Activated CD8-positive, alpha-beta memory T cell treated with anti-CD3 and anti-CD28 coated beads for 4 hours (primary cell): ENCODE measurements at places on chromosomes 7 and 10.

GRCh38 chr10:25933653-25934608, at the start of gene MYO3A:
Gene MYO3A, plus strand, starts transcription at chr10:25934229. Its CDS starts 17,882 bp downstream, at chr10:25952111.
- no peak for DNase-seq

DNA sequence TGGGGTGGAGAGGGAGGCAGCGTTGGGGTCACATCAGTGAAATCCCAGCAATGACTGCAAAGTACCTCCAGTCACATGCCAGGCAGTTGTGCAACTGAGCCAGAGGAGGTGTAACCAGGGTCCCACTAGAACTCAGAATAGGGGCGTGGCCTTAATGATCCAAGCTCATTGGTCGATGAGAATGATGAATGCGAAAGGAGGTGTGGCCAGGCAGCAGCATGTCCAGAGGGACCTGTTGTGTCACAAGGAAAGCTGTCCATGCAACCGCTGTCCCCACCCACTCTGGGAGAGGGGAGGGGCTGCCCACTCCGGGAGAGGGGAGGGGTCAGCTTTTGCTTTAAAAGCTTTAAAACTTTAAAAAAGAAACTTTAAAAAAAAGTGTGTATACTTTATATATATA, 25.3 kb upstream of the MTPAP start:
- DNase-seq = no peak

- no peak for DNase-seq
These were observed 400.1 kb upstream of the ETV1 start for GRCh38 chr7:14389595-14389994.

- no peak for DNase-seq
These were observed 243.4 kb upstream of the PPP2R2D start for GRCh38 chr10:131657318-131657984.

GRCh38 chr10:128337860-128338378, 211.7 kb upstream of the MKI67 start:
- no peak for DNase-seq

DNA sequence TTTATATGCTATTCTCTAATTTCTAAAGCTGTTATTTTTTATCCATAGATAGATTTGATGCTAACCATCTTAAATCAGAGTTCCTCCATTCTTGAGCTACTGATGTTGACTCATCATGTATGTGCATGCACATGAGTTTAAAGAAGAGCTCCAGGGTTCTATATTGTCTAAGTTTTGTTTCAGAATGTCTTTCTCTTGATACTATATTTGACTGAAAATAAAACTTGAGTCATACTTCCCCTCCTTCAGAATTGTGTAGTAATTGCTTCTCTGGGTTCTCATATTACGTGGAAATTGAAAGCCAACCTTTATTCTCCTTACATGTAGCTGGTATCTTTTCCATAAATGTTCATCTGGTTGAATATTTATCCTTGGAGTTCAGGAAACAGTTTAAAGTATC, 89.4 kb downstream of the LRRTM3 start:
- no peak for DNase-seq

GRCh38 chr10:124998624-124999291, 56.8 kb downstream of the ZRANB1 start:
- no peak for DNase-seq
